ENCODE measurements at places on chromosomes 2 and 18.

DNA sequence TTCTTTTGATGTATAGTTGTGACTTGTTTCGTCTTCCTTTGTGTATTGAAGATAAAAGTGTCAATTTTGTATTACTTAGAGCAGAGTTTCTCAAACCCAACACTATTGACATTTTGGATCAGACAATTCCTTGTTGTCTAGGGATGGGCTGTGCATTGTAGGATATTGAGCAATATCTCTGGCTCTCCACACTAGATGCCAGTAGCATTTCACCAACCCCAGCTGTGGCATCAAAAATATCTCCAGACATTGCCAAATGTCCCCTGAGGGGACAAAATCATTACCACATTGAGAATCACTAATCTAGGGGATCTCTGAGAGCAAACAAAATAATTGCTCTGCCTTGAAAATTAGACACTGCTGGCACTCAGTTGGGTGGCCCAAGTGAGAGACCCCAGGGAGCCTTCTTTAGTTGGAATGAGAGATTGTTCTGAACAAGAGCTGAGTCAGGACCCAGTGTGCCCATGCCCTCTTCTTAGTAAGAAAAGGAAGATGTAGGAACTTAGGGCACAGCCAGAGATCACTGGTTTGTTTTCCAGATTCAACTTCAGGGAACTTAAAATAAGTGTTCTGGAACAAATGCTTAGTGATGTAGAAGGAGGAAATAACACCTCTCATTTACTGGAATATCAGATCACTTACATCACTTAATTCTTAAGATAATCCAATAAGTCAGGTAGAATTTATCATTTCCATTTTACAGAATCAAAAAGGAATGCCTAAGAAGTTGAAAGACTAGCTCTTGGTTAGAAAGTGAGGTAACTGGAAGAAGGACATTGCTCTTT is 466.6 kb upstream of the TNP1 start:
- DNase-seq, result no peak

DNA sequence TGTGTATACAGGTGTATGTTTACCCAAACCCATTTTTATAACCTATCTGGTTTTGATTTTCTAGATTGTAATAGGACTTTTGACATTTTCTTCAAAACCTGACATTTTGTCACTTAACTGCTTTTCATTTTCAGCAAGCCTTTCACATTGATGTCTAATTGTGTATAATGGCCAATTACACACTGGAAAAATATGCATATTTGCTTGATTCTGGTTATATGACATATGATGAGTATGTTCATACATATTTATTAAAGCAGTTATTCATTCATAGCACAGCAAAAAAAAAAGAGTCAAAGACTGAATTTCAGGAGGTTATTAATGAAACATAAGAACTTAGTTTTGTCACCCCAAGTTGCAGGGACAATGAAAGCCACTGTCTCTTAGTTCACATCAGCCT is 307.7 kb upstream of the TNP1 start:
- no peak for DNase-seq

DNA sequence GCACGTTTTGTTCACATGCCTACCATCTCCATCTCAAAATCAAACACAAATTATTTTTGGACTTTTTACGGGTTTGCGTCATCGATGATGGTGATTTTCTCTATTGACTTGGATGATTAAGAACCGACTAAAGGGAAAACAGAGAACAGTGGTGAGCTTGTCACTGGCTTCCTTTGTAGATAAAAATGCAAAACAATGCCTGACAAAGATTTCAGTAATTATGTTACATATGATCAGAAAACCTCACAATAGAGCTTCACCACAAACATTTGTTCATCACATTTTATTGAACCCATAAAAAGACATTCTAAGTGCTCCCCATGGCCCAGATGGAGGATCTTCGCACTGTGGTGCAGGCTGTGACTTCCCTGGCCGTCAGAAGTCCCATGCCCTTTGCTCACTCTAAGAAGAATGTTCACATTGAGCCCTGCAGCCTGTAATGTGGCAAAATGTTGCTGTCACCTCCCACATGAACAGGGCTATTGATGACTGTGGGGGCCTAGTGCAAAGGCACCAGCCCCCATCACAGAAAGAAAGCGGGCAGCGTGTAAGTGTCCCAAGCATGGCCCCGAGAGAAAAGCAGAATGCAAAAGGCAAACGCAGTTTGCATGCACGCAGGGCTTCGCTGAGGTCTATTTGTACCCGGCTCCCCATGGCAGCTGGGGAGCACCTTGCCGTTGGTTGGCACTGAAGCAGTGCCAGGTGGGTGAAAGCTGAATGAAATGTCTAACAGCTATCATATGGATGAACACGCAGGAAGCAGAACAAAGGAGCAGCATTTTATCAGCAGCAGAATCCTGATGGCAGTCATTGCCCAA is 60.6 kb downstream of the BCL2 start:
- no peak for DNase-seq

DNA sequence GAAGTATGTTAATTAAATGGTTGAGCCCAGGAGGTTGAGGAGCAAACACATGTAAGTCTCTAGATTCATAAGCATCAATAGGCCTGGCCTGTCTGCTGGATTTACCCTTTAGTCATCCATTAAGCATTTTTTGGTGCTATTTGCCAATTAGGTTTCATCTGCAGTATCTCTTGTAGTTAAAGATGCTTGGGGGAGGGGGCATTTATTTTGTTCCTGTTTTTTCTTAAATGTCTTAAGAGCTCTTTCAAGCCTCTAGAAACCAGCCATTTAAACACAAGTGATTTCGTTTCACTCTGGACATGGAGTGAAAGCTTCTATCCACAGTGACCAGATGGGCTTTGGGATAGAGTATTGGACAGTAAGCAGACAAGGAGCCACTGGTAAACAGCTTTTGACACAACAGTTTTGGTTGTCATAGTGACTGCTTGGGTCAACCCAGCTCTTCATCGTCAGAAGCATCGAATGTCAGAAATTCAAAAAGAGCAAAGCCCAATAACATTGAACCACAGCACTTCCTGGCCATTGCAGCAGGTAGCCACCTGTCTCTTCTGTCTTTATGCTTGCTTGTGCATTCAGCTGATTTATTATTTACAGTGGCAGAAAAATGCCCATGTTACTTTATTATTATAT is 4.9 kb downstream of the QPCT start:
- no peak for DNase-seq

DNA sequence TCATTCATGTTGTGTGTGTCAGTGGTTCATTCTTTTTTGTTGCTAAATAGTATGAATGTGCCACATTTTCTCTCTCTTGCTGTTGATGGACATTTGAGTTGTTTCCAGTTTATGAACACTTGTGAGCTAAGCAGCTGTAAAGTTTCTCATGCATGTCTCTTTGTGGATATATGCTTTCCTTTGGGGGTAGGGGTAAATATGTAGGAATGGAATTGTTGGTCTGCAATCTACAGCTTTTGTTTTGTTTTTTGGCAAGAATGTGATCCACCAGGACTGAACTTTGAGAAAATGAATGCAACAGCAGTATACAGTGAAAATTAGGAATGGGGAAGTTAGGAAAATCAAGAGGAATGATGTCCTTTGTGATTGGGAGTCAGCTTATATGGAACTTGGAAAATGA is 226.3 kb downstream of the CDCA7 start:
- peak; percentile 52 for DNase-seq

- DNase-seq, result no peak
Observed at GRCh38 chr2:240639566-240639965, 14.3 kb downstream of the GPR35 start.

GRCh38 chr2:8606649-8607550 is 75.0 kb upstream of the ID2 start:
- no peak for DNase-seq

GRCh38 chr2:84782717-84783442 is 98.0 kb downstream of the TRABD2A start:
- DNase-seq, result no peak

DNA sequence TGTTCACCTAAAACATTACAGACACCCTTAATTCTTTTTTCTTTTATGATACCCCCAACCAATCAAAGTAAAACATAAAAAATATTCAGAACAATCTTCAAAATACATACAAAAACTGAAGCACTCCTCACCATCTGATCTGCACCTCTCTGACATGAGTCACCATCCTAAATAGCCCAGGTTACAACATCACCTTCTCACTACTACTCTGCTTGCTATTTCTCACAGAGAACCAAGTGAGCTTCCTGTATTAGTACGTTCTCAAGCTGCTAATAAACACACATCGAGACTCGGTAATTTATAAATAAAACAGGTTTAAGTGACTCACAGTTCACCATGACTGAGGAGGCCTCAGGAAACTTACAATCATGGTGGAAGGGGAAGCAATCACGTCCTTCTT is 183.5 kb downstream of the CBLN2 start:
- no peak for DNase-seq

DNA sequence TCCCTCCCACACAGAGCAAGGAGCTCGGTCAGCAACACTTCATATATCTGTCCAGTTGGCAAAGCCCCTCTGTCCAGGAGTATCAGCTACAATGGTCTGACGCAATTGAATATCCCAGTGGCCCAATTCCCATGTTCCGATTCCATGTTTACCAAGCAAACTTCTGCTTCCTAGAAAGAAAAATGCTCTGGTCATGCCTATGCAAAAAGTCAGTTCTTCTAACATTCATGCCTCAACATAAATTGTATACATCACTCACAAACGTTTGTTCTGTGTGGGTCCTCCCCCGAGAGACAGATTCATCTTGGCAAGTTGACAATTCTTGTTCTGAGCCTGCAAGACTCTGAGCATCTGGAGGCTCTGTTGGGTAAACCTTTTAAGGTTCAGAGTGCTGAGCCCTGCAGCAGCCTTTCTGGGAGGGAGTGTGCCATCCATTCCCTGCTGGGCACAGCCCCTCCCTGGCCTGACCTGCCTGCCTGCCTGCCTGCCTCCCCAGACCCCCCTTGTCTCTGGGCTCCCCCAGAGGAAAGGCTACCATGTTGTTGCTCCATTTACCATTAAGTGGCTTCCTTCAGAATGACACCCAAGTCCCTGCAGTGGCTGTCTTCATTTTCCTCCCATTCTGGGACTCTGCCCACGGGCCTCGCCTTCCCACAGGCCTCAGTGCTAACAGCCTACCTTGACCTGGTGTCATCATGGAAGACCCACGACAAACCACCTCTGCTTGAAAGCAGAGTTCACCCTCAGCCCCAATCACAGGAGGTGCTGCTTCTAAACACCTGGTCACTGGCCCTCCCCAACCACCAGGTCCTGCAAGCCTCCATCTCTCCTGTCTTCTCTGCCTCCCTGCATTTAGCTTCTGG is 37.6 kb upstream of the TAF1B start:
- peak; percentile 14 for DNase-seq

DNA sequence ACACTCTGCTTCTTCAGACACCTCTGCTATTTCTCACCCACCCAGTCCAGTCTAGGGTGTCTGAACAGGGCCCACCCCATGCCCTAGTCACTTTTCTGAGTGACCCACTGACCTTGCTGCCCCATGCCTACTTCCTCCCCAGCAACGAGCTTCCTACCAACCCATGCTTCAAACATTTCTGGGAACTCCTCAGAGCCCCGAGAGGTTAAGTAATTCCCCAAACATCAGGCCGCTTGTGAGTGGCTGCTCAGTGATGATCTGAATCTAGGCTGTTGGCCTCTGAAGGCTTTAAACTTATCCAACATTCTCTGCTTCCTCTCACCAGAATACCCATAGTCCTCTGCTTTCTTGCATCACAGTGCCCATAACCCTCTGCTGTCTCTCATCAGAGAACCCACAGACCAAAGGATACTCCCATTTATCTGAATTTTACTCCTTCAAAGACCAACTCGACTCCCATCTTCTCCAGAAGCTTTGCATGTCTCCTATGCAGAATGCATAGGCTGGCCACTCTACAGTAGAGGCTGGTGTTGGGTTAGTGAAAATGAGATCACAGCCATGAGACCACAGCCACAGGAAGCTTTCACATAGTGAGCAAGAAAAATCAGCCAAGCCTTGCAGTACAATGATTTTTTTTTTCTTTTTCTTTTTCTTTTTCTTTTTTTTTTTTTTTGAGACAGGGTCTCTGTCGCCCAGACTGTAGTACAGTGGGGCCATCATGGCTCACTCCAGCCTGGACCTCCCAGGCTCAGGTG is 309.5 kb upstream of the LYPD1 start:
- no peak for DNase-seq

DNA sequence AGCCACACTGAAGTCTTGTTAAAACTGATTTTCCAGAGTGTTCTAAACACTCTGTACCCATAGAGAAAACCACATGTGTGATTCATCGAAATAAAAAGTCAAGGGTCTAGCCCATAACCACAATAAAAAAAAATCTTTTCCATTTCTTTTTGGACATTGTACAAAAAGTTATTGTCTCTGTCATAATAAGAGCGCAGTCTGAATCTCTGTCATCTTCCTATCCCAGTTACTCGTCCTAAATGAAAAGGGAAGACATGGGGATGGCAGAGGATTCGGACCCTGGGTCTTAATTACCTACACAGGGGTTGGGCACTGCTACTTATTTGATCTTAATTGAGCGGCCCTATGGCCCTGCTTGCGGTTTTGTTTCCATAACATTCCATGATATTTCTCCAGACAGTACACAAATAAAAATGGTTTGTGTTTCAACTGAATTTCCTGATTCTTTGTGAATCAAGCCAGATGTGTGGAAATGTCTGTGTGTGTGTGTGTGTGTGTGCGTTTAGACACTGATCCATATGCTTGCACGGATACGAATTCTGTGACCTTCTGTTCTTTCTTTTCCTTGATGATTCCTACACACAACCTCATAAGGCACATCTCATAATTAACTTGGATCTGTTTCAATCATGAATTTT is 133.4 kb upstream of the SPATS2L start:
- no peak for DNase-seq

DNA sequence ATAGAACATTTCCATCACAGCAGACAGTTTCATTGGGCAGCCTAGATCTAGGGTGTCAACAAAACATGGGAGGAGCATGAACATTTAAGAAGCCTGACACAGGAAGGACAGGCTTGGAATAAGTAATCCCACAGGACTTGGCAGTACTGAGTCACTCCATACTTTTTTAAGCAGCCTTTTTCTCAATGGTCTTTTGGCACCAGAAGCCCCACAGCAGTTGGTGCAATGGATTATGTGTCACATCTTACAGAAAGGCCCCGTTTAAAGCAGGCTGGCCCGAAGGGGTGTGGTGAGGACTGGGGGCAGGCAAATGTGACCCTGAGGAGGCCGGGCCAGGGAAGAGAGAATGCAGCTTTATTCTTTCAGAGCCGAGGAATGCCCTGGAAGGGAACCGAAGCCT is 26.6 kb downstream of the SPTBN1 start:
- peak; percentile 67 for DNase-seq

DNA sequence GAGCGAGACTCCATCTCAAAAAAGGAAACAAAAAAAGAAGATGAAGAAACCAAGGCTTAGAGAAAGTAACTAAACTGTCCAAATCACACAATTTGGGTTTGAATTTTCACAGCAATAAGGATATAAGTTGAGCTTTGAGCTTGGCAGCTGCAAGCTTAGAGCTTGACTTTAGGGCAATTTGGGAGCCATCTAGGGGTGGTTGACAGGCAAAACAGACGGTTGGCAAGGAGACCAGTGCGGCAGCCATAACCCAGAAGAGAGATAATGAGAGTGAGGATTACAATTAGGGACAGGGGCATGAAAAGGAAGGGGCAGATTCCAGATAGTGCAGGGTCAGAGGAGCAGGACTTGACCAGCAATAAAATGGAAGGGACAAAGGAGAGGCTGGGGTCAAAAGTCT is 382.2 kb upstream of the HNRNPA3 start:
- DNase-seq, result peak; percentile 3
